ENCODE measurements at places on chromosomes 12 and 14. TPM values are rescaled to one million over a fixed set of nuclear protein-coding genes. Genes with fewer than 3 reads are reported as not detected.

Gene ASCL1
- total RNA-seq: not detected

Gene PRIM1
- 4.9 TPM for total RNA-seq

Gene CBLN3
- 5.3 TPM for total RNA-seq

Gene SLCO1B3
- total RNA-seq: not detected

Gene ACYP1
- 7.4 TPM for total RNA-seq

Data from fibroblast of lung (primary cell).